ENCODE measurements at places on chromosomes 2 and 18.

GRCh38 chr2:66665124-66665984 is 230.4 kb downstream of the MEIS1 start:
- no peak for DNase-seq

GRCh38 chr18:76587879-76588271 is 92.8 kb upstream of the ZNF516 start:
- DNase-seq = no peak

- DNase-seq = peak; percentile 2
Measured at GRCh38 chr18:65623676-65624075, 127.1 kb upstream of the CDH7 start.

DNA sequence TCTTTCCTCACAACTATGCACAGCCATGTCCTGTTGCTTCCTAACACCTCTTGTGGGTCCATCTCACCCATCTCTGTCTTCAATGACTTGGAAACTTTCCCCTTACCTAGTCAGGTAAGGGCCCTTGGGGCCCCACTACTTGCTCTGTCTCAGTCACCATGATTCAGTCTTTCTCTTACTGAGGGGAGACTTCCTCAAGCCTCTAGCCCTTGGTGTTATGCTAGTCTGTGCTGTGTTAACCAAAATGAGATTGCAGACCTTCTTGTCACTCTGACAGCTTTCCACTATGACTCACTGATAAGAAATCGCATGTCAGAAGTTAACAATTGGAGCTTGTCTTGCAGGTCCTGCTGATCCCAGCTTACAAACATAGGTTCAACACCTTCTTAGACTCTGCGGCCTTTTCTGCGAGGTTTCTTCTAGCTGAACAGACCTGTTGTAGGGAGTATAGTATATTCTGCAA is 65.3 kb downstream of the WDR75 start:
- DNase-seq = peak; percentile 7

DNA sequence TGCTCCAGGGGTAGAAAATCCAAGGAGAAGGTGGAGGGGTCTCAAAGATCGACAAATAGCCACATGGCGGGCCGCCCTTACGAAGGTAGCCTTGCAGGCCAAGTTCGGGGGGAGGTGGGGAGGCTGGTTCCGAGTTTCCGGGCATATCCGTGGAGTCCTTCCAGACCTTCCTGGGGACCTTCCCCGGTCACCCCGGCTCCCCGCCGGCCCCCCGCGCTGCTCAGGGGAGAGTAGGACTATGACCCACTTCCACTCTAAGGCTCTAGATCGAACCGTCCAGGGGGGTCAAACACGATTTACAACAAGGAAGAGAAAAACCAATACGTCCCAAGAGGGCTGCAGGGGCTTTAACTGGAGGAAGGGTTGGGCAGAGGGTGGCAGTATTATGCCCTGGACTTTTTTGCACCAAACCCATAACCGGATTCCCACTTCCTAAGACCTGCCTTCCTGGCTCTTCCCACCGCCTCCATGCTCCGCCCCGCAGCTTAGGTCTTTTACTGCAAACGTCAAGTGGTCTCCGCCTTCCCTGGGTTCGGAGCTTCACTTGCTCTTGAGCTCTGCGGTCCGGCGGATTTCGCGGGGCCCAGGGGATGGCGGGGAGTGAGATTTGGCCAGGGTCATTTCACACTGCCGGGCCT is 779 bp upstream of the LYPD6 start:
- peak; percentile 52 for DNase-seq

DNA sequence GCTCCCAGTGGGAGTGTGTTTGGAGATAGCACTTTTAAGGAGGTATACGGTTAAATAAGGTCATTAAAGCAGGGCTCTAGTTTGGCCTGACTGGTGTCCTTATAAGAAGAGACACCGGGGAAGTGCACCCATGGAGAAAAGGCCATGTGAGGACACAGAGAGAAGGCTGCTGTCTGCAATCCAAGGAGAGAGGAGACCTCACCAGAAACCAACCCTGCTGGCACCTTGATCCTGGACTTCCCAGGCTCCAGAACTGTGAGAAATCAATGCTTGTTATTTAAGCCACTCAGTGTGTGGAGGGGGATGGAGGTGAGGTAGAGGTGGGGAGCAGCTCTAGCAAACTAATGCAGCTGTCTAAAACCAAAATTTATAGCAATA is 62.0 kb downstream of the RPL31 start:
- no peak for DNase-seq

GRCh38 chr2:23505984-23506380 is 121.0 kb downstream of the KLHL29 start:
- no peak for DNase-seq

GRCh38 chr18:36412778-36413177 is 115.3 kb downstream of the FHOD3 start:
- no peak for DNase-seq

DNA sequence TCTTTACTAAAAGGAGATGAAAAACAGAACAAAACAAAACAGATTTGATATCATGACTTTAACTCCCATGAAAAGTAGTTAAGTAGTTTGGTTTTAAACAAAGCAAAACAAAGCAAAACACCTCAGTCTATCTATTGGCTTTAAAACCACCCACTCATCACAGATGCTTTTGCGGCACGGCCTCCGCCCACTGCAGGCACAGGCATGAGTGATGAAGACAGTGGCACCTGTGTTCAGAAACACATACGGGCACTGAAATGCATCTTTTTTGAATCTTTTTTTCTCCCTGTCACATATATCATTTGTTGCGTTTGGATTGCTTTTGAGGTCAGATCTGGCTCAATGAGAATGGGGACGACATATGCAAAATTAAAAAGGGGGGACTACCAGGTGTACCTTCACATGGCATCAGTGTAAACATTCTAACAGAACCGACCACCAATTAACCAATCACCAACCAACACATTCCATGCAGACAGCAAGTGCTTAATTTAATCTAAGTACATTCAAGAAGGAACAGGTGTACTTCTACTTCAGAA is 147.4 kb upstream of the REV1 start:
- no peak for DNase-seq

DNA sequence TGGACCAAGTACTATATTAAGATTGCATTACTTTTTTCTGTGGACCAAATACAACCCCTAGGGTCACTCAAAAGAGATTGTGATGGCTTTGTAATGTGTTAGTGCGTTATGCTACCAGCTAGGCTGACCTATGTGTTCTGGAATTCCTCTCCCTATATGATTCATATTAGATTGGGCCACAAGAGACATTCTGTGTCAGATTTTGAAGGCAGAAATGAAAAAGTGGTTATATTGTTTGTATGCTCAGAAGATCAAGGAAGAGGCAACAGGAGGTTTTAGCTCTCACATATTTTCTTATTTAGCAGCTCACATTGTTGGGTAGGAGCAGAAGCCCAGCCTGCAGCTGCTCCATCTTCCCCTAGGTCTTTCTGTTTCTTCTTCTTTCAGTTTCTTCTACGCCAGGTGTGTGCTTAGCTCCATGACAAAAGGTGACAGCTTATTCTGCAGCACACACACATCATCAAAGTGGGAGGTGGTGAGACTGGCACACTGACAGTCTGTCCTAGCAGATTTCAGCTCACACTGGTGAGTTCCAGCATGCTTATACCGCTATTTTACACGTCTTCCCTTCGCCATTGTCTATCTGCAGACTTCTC is 156.8 kb upstream of the UBE2E3 start:
- DNase-seq = no peak

DNA sequence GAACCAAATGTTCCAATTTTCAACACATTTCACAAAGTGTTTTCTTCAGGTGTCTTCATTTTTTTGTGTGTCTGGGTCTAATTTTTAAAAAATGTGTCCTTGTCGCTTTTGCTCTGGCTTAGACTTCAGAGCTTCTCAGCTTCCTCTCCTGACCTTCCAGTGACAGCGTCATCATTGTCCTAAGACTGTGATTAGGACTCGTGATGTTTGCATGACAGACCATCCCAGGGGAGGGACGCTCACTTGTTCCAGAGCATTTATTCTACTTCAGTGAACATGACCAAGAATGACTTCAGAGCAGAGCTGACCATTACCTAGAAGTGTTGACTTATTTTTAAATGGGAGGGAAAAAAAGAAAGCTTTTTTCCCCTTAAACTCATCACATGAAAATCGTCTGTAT is 591.9 kb downstream of the IRS1 start:
- DNase-seq = no peak

GRCh38 chr2:143030127-143030526 is 99.1 kb upstream of the ARHGAP15 start:
- DNase-seq = no peak

DNA sequence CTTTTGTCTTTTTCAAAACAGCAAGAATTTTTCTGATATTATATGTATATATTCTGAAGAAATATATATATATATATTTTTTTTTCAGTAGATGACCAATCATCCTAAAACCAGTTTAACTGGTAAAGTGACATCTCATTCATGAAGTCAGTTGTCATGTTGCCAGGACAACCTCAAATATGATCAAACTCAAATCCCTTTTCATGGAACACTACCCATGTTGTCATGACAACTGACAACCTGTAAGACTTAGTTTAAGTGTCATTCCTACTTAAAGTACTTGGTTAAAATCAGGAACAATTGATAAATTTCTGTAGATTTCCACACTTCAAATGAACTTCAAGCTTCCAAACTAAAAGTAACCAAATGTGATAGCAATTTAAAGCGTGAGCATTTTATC is 101.8 kb upstream of the ERBB4 start:
- DNase-seq = no peak

DNA sequence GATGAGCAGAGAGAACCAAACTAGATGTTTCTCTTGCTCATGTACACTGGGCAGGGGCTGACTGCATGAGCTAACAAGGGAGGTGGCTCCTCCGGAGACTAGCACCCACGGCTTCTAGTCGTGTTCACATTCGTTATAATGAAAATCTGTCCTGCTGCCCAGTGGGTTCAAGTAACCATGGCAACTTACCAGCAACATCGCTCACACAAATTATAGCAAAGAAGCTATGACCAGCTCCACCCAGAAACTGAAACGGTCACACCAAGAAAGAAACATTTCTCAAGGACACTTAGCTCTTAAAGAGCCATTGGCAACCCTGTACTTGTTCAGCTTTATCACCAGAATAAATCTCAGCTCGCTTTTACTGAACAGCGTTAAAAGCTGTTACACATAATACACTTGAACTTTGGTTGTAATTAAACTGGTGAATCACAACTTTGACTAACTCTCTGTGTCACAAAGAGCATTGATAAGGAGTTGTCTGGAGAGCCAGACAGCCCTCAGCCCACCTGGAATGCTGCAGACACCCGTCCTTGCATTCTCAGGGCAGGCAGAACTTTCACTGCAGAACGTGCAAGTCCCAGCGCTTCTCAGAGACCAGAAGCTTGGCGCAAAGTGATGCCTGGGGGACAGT is 141.2 kb downstream of the PID1 start:
- DNase-seq = no peak

DNA sequence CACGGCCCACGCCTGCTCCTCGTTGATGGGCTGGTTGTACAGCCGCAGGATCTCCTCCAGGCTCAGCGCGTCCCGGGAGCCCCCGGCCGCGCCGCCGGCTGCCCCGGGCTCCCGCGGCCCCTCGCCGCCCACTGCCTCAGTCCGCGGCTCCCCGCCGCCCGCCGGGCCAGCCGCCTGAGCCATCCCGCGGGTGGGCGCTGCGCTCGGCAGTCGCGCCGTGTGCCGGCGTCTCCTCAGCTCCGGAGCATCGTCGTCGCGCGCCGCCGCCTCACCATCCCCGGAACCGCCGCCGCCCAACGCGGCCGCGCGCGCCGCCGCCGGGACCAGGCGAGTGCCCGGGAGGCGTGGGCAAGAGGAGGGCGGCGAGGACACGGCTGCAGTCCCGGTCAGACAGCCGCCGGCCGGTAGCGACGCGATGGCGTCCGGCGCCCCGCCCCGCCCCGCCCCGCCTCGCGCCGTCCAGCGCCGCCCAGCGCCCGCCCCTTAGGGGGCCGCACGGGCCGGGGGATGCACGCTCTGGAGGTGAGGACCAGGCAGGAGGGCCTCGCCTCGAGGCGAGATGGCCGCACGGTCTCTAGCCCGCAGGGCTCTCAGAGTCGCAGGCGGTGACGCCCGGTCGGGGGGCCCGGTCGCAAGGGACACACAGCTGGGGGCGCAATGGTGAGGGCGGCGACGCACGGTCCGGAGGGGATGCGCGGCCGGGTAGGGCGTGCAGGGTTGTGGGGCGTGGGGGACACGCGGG is at the start of gene SPIRE1:
Gene SPIRE1, minus strand, starts transcription at position 424 of the 742 bp plus-strand sequence. Its CDS starts 241 bp downstream, at position 183.
- no peak for DNase-seq

DNA sequence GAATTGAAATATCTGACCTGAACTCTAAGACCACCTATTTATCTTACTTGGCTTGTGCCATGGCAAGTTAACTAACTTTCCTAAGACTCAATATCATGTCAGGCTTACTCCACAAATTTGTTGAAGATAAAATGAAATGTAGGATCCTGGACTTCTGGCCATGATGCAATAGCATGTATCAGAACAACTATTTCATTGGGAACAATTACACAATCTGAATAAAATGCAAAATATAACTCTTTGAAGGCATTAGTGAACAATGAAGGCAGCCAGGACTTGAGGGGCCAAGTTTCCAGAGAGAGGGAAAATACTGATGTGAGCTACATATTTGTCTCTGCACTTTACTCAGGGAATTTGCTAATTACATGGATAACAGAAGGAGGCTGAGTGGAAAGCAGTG is 476.5 kb upstream of the ACVR2A start:
- no peak for DNase-seq

- no peak for DNase-seq
Measured at GRCh38 chr2:83251321-83251872, 1207.7 kb downstream of the SUCLG1 start.

DNA sequence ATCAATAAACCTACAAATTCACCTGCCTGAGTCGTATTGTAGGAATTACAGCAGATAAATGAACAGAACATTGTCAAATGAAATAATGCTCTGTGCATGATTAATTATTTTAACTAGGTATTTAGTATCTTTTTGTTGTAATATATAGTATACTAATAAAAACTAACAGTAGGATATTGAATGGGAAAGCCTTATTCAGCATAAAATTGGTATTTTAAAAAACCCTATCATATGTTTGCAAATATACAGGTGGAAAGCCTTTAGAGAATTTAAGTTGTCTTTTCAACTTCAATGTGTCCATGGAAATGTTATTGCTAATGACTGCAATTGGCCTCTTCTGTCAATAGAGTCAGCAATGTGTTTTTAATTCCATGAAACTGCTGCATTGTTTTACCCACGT is 40.8 kb upstream of the SLC35F5 start:
- no peak for DNase-seq

DNA sequence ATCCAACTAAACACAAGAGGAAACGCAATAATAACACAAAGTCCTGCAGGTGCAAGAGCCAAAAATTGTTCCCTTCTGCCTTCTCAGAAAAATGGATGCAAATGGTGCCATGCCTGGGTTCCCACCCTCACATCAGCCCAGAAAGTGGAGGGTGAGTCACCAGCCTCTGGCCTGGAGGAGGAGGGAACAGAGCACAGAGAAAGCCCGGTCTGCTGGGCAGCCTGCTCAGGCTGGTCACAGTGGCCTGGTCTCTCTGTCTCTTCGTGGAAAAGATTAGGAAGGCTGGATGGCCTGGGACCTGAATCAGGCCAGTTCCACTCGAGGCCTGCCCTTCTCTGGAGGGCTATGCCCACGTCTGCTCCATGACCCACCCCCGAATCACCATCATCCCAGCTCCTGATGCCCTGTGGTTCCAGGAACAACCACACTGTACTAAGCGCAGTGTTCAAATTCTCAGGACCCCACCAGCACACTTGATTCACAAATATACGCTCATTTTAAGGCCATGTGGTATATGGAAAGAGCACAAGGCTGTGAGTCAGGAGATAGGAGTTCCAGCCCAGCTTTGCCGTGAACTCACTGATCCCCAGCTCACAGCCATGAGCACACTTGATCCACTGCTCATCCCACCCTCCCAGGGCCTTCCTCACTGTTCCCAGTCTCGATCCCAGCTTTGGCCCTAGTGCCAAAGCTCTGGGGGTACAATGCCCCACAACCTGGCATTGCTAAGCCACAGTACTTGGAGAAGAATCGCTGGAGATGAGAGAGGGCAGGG is 82.1 kb downstream of the ZBTB7C start:
- no peak for DNase-seq
